H9 (cell line): ENCODE measurements at places on chromosomes 4 and X. TPM values are rescaled to one million over a fixed set of nuclear protein-coding genes. Genes with fewer than 3 reads are reported as not detected.

KLF8 gene
- 7.3 and 7.7 TPM in 2 replicates for total RNA-seq

NAP1L3 gene
- total RNA-seq = 89.6 and 91.7 TPM in 2 replicates

SPATA18 gene
- total RNA-seq = 3.9 and 5.5 TPM in 2 replicates

EVC2 gene
- total RNA-seq = 7.1 and 7.8 TPM in 2 replicates

KLB gene
- 0.07 TPM in 2 replicates for total RNA-seq

MAGEA12 gene
- total RNA-seq = not detected in 2 replicates

TET2 gene
- 3.1 and 3.5 TPM in 2 replicates for total RNA-seq

NIPAL1 gene
- 13.1 and 16.9 TPM in 2 replicates for total RNA-seq

DNA sequence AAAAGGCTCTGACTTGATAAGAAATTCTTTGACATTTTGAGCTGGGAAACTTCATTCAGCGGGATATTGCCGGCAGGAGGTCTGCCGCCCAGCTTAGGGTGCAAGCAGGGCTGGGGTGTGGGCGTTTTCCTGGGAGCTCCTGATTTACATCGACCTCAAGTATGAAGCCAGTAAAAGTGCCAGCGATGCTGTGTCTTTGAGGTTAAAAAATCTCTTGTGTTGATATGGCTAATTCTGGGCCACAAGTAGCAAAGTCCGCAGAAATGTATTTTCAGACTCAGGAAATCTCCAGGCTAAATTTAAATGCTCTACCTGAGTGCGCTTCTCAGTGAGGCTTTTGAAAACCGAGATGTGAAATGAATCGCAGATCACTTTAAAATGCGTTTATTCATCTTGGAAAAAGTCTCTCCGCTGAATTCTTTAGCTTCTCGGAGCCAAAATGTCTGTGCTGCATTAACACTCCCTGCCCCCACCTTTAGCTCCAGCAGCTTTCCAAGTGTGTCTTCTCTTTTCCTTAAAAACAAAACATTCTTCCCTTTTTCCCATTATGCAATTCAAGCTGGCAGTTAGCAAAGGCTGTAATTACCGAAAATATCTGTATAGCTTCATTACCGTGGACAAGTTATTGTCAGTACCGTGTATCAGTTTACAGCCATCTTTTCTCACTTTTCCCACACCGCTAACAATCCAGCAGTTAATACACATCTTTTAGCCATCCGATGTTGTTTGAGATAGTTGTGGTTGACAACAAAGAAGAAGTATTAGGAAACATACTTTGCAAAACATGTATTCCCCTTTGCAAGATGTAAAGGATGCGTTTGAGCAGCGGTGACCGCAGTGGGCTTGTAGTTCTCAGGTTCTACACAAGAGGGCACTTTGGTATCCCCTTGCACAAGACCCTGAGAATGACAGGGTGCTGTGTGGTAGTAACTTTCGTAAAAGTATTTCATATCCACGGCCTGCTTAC is 136.0 kb upstream of the STX18 start:
- H3K27me3 ChIP-seq = no peaks in the 10 kb centered on the region
- H3K4me1 ChIP-seq = peaks cover 3% of the 10 kb centered on the region; the same call in 1 of the 2 replicates
- H3K36me3 ChIP-seq = no peaks in the 10 kb centered on the region
- peak overlapping the region; percentile 38; the same call in 1 of the 3 replicates for H3K4me3 ChIP-seq
- H3K27ac ChIP-seq = no peak overlapping the region
- peak; percentile 54 for DNase-seq

DNA sequence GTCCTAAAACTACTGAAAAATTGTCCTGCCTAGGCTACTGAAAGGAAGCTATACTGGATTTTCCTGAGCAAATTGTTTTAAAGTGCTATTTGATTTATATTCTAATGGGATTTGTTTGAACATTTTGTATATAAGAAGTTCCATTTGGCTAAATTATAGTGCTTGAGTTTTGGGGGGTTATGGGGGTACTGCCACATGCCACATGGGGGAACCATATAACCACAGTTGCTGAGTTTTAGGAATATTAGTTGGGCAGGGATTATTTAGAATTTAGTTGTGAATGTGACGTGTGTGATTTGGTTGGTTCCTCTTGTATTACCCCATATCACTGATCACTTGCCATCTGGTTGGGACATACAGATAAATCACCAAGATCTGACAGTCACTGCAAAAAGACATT is 224.5 kb upstream of the TAPT1 start:
- peaks cover 24% of the 10 kb centered on the region; the same call in 1 of the 2 replicates for H3K27me3 ChIP-seq
- no peak overlapping the region for H3K4me3 ChIP-seq
- DNase-seq = no peak
- no peak overlapping the region for H3K27ac ChIP-seq
- no peaks in the 10 kb centered on the region for H3K4me1 ChIP-seq

DNA sequence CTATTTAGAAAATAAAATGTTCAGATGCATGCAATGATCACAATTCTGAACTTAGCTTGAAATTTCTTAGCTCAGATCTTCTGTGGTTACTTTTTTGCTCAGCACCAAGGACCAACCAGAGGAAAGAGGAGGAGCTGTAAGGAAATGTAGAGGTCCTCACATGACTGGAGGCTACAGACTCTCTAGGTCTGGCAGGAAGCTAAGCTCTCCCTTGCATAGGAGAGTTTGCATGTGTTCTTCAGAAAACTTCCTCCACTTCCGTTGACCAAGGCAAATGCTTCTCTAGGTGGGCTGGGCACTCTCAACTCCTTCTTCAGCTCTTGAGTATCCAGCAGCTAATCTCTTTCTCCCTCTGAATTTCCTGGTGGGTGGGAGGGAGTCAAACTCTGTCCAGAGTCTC is 119.6 kb downstream of the BTC start:
- H3K4me1 ChIP-seq = no peaks in the 10 kb centered on the region
- H3K27me3 ChIP-seq = no peaks in the 10 kb centered on the region
- no peak overlapping the region for H3K4me3 ChIP-seq
- H3K36me3 ChIP-seq = no peaks in the 10 kb centered on the region; the same call in 2 of the 3 replicates
- no peak for DNase-seq

- DNase-seq = no peak
- no peak overlapping the region for H3K27ac ChIP-seq
- H3K4me3 ChIP-seq = no peak overlapping the region
- H3K27me3 ChIP-seq = no peaks in the 10 kb centered on the region
- no peaks in the 10 kb centered on the region for H3K4me1 ChIP-seq
Observed at GRCh38 chrX:45842926-45843315, 642.2 kb upstream of the DIPK2B start.

DNA sequence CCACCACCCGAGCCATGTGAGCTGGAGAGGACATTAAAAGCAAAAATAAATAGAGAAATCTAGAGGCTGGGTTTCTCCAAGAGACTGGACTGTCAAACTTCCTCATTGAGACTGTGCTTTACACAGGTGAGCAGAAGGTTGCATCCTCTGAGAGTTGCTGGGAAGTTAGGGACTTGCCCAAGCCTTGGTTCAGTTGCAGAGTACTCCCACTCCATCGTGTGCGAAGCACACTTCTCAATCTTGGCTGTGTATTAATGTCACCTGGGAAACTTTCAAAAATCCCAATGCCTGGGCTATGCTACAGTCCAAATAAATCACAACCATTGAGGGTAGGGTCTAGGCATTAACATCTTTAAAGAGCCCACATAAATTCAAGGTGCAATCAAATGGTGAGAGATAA is 89.2 kb downstream of the ZNF330 start:
- no peak overlapping the region for H3K4me3 ChIP-seq
- no peak overlapping the region for H3K27ac ChIP-seq
- no peak for DNase-seq
- no peaks in the 10 kb centered on the region for H3K27me3 ChIP-seq
